WTC11 (cell line): ENCODE measurements at places on chromosomes 7 and 10.
A peak's percentile ranks its signal among the peaks of the same experiment; 100 is the strongest.

DNA sequence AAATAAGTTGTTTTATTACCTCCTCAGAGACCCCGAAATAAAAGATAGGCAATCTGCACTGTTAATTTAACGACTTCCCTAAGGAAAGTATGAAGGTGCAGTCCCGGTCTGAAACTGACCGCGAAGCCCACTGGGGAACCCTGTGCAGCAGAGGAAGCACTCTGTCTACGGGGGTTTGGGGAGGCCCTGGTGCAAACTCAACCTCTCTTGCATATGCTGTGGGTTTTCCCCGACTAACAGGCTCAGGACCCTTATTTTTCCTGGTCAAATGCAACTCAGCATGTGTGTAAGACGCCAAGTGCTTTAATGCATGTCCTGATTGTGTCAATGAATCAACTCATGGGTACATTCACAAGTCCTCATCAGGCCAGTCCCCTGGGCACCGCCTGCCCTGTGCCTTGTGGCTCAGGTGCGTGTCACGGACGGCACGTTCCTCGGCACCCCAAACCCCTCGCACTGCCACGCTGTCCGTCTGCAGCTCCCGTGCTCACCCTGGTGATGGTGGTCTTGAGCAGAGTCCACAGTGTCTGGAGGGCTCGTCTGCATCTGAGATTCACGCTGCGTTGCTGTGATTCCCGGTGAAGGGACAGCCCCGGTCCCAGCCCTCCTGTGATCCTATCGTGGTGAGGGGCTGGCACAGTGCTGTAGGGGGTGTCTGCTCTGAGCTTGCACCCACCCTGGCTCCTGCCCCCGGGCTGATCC lies 33.8 kb downstream of the JAKMIP3 start:
- H3K4me1 ChIP-seq: no peaks in the 10 kb centered on the region
- H3K27ac ChIP-seq: no peak overlapping the region
- no peaks in the 10 kb centered on the region; the same call in 1 of the 2 replicates for H3K27me3 ChIP-seq
- no peak for DNase-seq
- no peak overlapping the region for H3K4me3 ChIP-seq

GRCh38 chr7:2309889-2310331 lies 4.3 kb downstream of the SNX8 start:
- peaks cover 20% of the 10 kb centered on the region for H3K4me1 ChIP-seq
- peak overlapping the region; percentile 95 for H3K27ac ChIP-seq
- no peak overlapping the region for H3K4me3 ChIP-seq
- H3K27me3 ChIP-seq: no peaks in the 10 kb centered on the region

GRCh38 chr7:57245206-57245605 lies 113.0 kb upstream of the ZNF479 start:
- no peak overlapping the region for H3K27ac ChIP-seq
- H3K4me1 ChIP-seq: no peaks in the 10 kb centered on the region
- H3K27me3 ChIP-seq: peaks cover 17% of the 10 kb centered on the region
- DNase-seq: no peak
- H3K4me3 ChIP-seq: no peak overlapping the region

GRCh38 chr7:126937171-126937570 lies 315.6 kb downstream of the GRM8 start:
- no peaks in the 10 kb centered on the region for H3K27me3 ChIP-seq
- no peak for DNase-seq
- no peak overlapping the region for H3K4me3 ChIP-seq
- H3K36me3 ChIP-seq: no peaks in the 10 kb centered on the region
- H3K4me1 ChIP-seq: no peaks in the 10 kb centered on the region
- no peak overlapping the region for H3K27ac ChIP-seq

GRCh38 chr7:132351954-132352499 lies 224.2 kb downstream of the PLXNA4 start:
- no peaks in the 10 kb centered on the region for H3K36me3 ChIP-seq
- H3K4me3 ChIP-seq: no peak overlapping the region
- no peak for DNase-seq
- peaks cover 21% of the 10 kb centered on the region for H3K4me1 ChIP-seq
- H3K27me3 ChIP-seq: peaks cover 4% of the 10 kb centered on the region; the same call in 1 of the 2 replicates

DNA sequence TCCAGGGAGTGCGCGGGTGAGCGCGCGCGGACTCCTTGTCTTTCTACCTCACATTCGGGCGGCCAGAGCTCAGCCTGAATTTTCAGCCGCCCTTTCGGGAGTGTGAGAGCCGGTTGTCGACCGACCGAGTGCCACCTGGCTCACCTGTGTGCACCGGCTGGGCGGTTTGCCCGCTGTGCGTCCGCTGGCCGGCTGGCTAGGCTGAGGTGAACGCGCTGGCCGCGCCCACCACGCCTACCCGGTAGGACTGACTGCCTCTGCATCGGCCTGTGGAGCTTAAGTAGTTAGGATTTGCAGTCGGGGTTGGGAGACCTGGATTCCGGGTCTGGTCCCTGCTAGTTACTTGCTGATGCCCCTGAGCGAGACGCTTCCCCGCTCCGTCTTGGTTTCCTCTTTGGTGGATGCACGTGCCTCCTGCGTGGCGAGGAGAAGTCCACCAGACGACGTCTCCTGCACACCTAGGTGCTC lies 553 bp downstream of the TSPAN15 start:
- no peak overlapping the region for H3K27ac ChIP-seq
- H3K36me3 ChIP-seq: no peaks in the 10 kb centered on the region
- peaks cover 19% of the 10 kb centered on the region for H3K4me1 ChIP-seq

- H3K27me3 ChIP-seq: no peaks in the 10 kb centered on the region
- peaks cover 8% of the 10 kb centered on the region; the same call in 1 of the 2 replicates for H3K36me3 ChIP-seq
- no peak overlapping the region for H3K4me3 ChIP-seq
- H3K4me1 ChIP-seq: peaks cover 37% of the 10 kb centered on the region
- H3K27ac ChIP-seq: no peak overlapping the region
Observed at GRCh38 chr10:127343821-127344220, 147.4 kb upstream of the INSYN2A start.

GRCh38 chr7:70502117-70502863 lies 629.7 kb upstream of the GALNT17 start:
- no peaks in the 10 kb centered on the region for H3K36me3 ChIP-seq
- 0 out of 2 replicates have a peak, but pooled peaks cover 3% of the 10 kb centered on the region for H3K4me1 ChIP-seq
- DNase-seq: no peak
- no peak overlapping the region for H3K4me3 ChIP-seq
- H3K27ac ChIP-seq: no peak overlapping the region
- peaks cover 5% of the 10 kb centered on the region for H3K27me3 ChIP-seq

GRCh38 chr7:22759721-22760120 lies 32.7 kb downstream of the IL6 start:
- H3K4me3 ChIP-seq: no peak overlapping the region
- H3K36me3 ChIP-seq: peaks cover 5% of the 10 kb centered on the region
- H3K27ac ChIP-seq: no peak overlapping the region
- H3K27me3 ChIP-seq: no peaks in the 10 kb centered on the region
- 0 out of 2 replicates have a peak, but pooled peaks cover 4% of the 10 kb centered on the region for H3K4me1 ChIP-seq

DNA sequence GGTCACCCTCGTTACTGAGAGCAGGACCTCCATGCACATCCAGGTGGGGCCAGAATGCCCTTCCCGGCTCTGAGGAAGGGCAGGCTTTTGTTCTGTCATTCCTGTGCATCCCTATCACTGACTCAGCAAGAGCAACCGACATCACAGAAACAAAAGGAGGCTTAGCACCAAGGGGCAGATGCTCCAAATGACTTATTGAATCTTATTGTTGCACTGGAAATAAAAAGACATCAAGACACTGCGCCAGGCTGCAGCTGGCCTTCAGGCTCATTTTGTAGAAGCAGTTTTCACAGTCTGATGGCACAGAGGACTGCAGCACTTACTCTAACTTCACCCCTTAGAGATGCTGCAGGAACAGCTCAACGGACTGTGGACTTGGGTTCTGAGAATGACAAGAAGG lies 126.4 kb downstream of the PAXIP1 start:
- H3K4me1 ChIP-seq: no peaks in the 10 kb centered on the region
- H3K27me3 ChIP-seq: peaks cover 22% of the 10 kb centered on the region
- H3K27ac ChIP-seq: no peak overlapping the region
- DNase-seq: no peak

DNA sequence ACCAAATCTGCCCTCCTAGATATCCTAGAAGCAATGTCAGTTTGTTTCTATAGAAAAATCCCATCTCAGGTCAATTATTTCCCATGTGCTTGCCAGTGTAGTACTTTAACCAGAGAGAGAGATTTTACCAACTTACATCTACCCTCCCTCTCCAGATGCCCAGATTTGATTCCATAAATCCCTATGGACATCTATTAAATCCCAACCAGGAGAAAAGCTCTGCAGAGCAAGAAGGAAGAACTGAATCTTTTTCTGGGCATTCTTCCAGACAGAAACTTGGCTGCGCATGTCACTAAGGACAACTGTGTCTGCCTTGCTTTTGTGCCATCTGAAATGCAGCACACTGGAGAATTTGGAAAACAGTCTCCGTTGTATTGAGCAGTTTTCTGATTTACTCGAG lies 597.6 kb downstream of the SORCS1 start:
- no peak for DNase-seq
- peaks cover 5% of the 10 kb centered on the region; the same call in 1 of the 2 replicates for H3K27me3 ChIP-seq
- peaks cover 20% of the 10 kb centered on the region for H3K4me1 ChIP-seq
- no peak overlapping the region for H3K4me3 ChIP-seq
- no peaks in the 10 kb centered on the region for H3K36me3 ChIP-seq
- no peak overlapping the region for H3K27ac ChIP-seq

- H3K36me3 ChIP-seq: no peaks in the 10 kb centered on the region
- H3K27me3 ChIP-seq: no peaks in the 10 kb centered on the region
- H3K4me3 ChIP-seq: no peak overlapping the region
- DNase-seq: no peak
- H3K27ac ChIP-seq: no peak overlapping the region
Observed at GRCh38 chr10:72910705-72911104, 17.2 kb downstream of the OIT3 start.

DNA sequence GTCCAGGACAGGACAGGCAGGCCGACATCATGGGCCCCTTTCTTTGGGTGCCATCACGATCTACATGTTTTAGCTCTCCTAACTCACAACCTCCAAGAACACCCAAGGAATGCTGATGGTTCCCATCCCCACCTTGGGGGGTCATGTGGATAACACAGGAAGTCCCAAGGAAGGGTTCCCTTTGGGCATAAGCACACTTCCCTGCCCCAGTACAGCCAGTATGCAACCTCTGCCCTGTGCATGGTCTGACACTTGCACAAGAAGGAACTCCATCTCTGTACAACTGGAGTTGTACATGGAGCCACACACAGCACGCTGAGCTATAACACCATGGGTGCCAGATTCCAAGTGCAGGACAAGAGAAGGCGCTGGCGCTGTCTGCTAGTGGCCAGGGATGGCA lies 11.0 kb downstream of the MAT1A start:
- no peak overlapping the region for H3K4me3 ChIP-seq
- no peaks in the 10 kb centered on the region; the same call in 1 of the 2 replicates for H3K27me3 ChIP-seq
- no peak for DNase-seq
- peaks cover 13% of the 10 kb centered on the region for H3K4me1 ChIP-seq

GRCh38 chr7:91814189-91814588 lies 66.3 kb downstream of the MTERF1 start:
- no peak overlapping the region for H3K27ac ChIP-seq
- no peaks in the 10 kb centered on the region for H3K4me1 ChIP-seq
- H3K4me3 ChIP-seq: no peak overlapping the region

GRCh38 chr7:73647725-73648592 lies 19.7 kb upstream of the VPS37D start:
- DNase-seq: peak; percentile 38
- peaks cover 15% of the 10 kb centered on the region for H3K4me1 ChIP-seq
- H3K4me3 ChIP-seq: peak overlapping the region; percentile 70
- peaks cover 74% of the 10 kb centered on the region for H3K27me3 ChIP-seq
- no peak overlapping the region for H3K27ac ChIP-seq

- no peak for DNase-seq
- peaks cover under 1% of the 10 kb centered on the region; the same call in 1 of the 2 replicates for H3K4me1 ChIP-seq
- H3K4me3 ChIP-seq: no peak overlapping the region
- no peak overlapping the region for H3K27ac ChIP-seq
- no peaks in the 10 kb centered on the region for H3K27me3 ChIP-seq
- no peaks in the 10 kb centered on the region for H3K36me3 ChIP-seq
Observed at GRCh38 chr10:48951707-48952106, 12.1 kb upstream of the LRRC18 start.

GRCh38 chr7:47441796-47442604 lies 139.9 kb downstream of the TNS3 start:
- H3K27me3 ChIP-seq: no peaks in the 10 kb centered on the region
- 0 out of 2 replicates have a peak, but pooled peaks cover 2% of the 10 kb centered on the region for H3K36me3 ChIP-seq
- H3K27ac ChIP-seq: no peak overlapping the region
- H3K4me3 ChIP-seq: no peak overlapping the region
- DNase-seq: no peak

DNA sequence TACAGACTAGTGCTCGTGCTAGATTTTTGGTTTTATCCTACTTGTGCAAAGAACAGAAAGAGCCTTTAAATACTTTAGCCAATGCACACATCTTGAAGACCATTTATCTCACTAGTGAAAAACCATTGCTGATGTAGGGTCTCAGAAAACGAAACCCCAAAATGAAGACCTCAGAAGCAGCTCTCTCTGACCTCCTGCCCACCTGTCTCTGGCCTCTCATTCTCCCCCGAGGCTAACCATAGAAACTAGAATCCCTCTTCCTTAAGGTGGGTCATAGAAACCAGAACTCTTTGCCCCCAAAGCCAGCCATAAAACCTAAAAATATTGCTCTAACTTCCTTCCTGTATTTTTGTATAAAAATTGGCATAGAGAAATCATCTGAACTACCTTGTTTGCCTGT lies 112.2 kb downstream of the KIF20B start:
- no peak overlapping the region for H3K4me3 ChIP-seq
- H3K4me1 ChIP-seq: no peaks in the 10 kb centered on the region
- no peaks in the 10 kb centered on the region for H3K27me3 ChIP-seq
- peaks cover 11% of the 10 kb centered on the region for H3K36me3 ChIP-seq
- H3K27ac ChIP-seq: no peak overlapping the region

DNA sequence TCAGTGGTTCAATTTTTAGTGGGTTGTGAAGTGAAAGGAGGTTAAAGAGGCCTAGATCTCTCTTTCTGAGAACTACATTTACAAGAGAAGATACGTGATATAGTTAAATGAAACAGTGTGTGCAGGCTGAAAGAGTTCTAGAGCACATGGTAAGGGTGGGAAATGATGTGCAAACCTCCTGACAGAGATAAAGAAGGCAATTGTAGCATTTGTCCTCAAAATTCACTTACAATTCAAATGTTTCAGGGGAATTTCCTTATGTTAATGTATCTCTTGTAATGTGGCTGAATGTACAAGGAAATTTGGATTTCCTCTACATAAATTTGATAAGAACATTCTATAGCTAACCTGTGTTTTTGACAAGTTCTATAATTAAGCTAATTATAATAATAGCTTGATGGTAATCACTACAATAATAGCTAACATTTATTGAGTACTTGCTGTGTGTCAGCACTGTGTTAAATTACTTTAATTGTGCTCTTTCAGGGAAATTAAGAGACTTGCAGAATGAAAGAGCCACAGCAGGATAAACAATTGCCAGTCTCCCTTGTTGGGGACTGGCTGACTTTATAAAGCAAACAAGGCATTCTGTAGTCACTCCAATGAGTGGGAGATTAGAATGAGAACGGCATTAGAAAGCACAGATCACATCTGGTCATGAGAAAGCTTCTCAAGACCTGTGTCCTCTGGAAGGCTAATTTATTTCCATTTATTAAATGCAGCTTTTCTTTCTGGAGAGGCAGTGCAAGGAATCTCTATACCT lies 139.7 kb upstream of the TMEM72 start:
- H3K4me1 ChIP-seq: no peaks in the 10 kb centered on the region
- no peak for DNase-seq
- H3K27ac ChIP-seq: no peak overlapping the region
- no peaks in the 10 kb centered on the region for H3K36me3 ChIP-seq
- no peaks in the 10 kb centered on the region for H3K27me3 ChIP-seq

- no peak for DNase-seq
- H3K27ac ChIP-seq: no peak overlapping the region
- H3K4me3 ChIP-seq: no peak overlapping the region
- peaks cover 16% of the 10 kb centered on the region for H3K27me3 ChIP-seq
- H3K36me3 ChIP-seq: no peaks in the 10 kb centered on the region
Observed at GRCh38 chr10:90983914-90984549, 63.1 kb upstream of the ANKRD1 start.

- DNase-seq: no peak
- H3K4me3 ChIP-seq: no peak overlapping the region
- H3K27me3 ChIP-seq: no peaks in the 10 kb centered on the region
- no peaks in the 10 kb centered on the region for H3K36me3 ChIP-seq
- H3K4me1 ChIP-seq: peaks cover 25% of the 10 kb centered on the region
Observed at GRCh38 chr7:151838861-151839381, 38.0 kb downstream of the PRKAG2 start.
